Activated CD4-positive, alpha-beta T cell treated with anti-CD3 and anti-CD28 coated beads for 36 hours (primary cell): ENCODE measurements at places on chromosomes 7 and 10. TPM values are rescaled to one million over a fixed set of nuclear protein-coding genes. Genes with fewer than 3 reads are reported as not detected.

- no peak overlapping the region for H3K4me3 ChIP-seq
- no peak overlapping the region for H3K27ac ChIP-seq
- H3K36me3 ChIP-seq = no peaks in the 10 kb centered on the region
- H3K4me1 ChIP-seq = peaks cover 6% of the 10 kb centered on the region
These were observed 17.3 kb downstream of the CFAP46 start for GRCh38 chr10:132925071-132925561.

ITPRID1 gene
- total RNA-seq = not detected

GRCh38 chr10:101629837-101630632, 41.9 kb downstream of the DPCD start:
- H3K4me1 ChIP-seq = peaks cover 5% of the 10 kb centered on the region
- no peak overlapping the region for H3K4me3 ChIP-seq
- peaks cover under 1% of the 10 kb centered on the region for H3K36me3 ChIP-seq
- H3K27ac ChIP-seq = no peak overlapping the region

DNA sequence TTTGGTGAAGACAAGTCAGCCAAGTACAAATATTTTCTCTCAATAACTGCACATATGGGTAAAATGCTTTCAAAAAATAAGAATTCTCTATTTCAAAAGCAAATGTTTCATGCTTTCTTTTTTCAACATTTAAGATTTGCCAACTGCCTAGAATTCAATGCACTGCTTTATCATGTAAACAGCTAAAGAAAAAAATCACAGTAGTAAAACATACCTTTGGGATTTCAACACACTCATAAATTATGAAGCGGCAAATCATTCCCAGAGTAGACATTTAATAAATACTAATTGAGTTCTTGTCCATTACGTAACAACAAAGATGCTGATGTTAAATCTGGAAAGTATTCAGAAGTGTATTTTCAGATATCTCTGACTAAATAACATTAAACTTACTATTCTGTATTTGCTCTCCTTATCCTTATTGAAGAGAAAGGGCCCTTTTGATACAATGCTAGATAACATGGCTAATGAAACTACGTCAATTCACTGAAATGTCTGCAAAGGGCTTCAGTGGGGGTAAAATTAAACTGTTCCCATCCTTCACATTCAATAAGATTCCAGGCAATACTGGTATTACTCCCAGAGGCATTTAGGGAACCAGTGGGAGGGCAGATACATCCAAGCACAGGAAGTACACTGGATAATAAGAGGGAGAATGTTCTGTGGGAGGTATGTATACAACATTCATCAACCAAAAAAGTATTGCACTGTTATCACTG, 13.9 kb downstream of the NAPEPLD start:
- no peaks in the 10 kb centered on the region for H3K27me3 ChIP-seq
- H3K4me3 ChIP-seq = no peak overlapping the region
- no peak overlapping the region for H3K27ac ChIP-seq
- H3K4me1 ChIP-seq = no peaks in the 10 kb centered on the region
- no peak for DNase-seq
- H3K36me3 ChIP-seq = peaks cover 4% of the 10 kb centered on the region

SLC26A5 gene
- total RNA-seq = not detected
